ENCODE measurements at places on chromosomes 13 and 19.

DNA sequence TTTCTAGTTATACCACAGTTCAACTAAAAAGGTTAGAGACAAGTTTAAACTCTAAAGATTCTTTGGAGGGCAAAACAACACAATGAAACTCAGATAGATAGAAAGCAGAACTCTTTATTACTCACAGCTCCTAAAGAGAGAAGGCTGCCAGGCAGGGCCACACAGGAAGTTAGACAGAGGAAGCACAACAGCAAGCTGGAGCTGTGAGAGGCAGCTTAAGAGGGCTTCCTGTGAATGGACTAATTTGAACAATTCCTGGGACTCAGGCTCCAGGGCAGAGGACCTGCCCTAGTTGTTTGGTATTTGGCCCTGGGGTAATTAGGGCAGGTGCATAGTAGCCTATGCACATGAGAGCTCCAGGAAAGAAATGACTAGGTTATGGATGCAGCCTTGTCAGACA is 803.6 kb downstream of the DIAPH3 start:
- DNase-seq: no peak

DNA sequence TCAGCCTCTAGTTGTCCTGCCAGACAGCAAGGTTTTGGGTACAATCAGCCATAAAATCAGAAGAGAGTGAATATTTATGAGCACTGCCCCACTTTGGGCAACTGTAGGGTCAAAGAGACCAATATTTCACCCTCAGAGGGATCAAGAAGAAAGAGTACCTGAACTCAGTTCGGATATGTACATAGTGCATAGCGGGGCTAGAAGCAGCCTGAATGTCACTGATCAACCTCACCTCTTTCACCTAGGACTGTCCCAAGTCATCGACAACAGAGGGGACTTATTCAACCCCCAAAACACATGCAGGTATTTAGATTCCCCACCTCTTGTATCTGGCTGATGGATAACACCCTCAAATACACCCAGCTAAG is 446.9 kb downstream of the COG6 start:
- DNase-seq: no peak

- DNase-seq: no peak
These were observed 2.9 kb upstream of the GPR18 start for GRCh38 chr13:99261059-99261458.

GRCh38 chr19:19338082-19338481 is 17.5 kb downstream of the MAU2 start:
- no peak for DNase-seq

- no peak for DNase-seq
These were observed 4.2 kb upstream of the ISYNA1 start for GRCh38 chr19:18441804-18442788.

GRCh38 chr19:50820086-50820485 is 3.5 kb downstream of the KLK1 start:
- no peak for DNase-seq

- DNase-seq: no peak
These were observed 351.6 kb upstream of the KLF12 start for GRCh38 chr13:74485757-74486156.

GRCh38 chr13:109113427-109113826 is 484.0 kb downstream of the MYO16 start:
- DNase-seq: no peak

DNA sequence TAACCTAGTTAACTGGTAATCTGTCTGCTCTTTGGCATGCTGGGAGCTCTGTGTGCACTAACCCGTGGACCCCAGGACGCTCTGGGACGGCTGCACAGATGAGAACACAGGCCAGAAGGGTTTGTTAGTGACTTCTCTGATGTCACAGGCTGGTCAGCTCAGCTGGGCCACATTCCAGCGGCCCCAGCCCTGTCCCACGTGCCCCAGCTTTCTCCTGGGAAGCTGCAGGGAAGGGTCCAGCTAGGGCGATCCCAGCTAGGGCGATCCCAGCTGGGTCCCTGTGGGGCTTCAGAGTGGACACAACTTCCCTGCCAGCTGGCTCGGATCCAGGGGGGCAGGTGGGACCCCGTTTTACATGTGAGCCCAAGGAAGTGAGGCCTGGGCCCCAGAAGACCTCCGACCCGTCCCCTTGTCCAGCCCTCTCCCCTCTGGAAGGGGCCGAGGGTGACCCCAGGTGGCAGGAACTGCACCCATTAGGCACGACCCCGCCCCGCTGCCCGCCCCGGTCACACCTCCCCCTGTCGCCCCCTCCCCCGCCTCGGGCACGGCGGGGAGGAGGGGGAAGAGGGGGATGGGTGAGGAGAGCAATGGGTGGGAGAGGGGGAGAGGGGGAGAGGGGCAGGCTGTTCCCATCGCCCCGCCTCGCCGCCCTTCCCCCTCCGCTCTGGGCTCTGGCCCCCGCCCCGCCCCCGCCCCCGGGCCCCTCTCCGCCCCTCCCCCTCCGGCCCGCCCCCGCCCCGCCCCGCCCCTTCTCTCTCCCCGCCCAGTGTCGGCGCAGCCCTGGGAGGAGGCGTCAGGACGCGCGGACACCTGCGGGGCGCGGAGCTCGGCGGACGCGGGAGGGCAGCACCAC is 75.2 kb upstream of the MCF2L start:
- DNase-seq: peak; percentile 59

GRCh38 chr13:36526897-36527296 is 94.6 kb downstream of the CCNA1 start:
- no peak for DNase-seq

GRCh38 chr19:1590641-1591397 is 1.8 kb downstream of the MBD3 start:
- peak; percentile 29 for DNase-seq

- DNase-seq: no peak
These were observed 21.9 kb downstream of the CILP2 start for GRCh38 chr19:19559931-19560330.

DNA sequence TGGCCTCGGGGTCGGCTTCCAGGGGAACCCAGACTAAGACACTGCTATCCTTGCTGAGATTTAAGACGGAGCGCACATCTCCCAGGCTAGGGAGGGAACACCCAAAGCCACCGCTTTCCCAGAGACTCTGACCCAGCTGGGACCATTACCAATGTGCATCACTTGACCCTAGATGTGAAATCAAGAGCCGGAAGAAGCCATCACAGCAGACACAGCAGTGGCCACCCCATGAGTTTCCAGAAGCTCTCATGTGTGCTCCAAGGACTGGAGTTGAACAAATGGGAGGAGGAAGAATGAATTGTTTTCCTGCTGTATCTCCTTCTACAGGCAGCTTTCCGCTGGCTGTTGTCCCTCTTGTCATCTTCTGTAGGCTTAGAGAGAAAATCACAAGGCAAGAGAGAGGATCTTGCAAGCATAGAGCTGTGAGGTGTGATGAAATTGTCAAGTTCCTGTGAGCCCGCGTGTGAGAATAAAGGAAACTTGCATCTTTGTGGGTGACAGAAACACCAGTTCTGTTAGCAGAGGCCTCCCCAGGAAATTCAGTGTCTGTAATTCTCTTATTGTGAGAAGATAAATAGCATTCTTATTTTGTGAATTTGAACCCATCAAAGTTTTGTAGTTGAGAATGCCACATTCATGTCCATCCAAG is 711.8 kb downstream of the UQCRFS1 start:
- DNase-seq: no peak

GRCh38 chr19:29643361-29643935 is 21.8 kb upstream of the PLEKHF1 start:
- DNase-seq: no peak

- DNase-seq: no peak
These were observed 696.3 kb upstream of the SLC10A2 start for GRCh38 chr13:103762523-103762922.

- DNase-seq: no peak
These were observed 205.5 kb downstream of the NALCN start for GRCh38 chr13:101210774-101211173.

GRCh38 chr19:41302624-41303351 is 7.2 kb upstream of the CCDC97 start:
- DNase-seq: no peak

GRCh38 chr19:49879243-49879963 is 1.9 kb downstream of the TBC1D17 start:
- no peak for DNase-seq

DNA sequence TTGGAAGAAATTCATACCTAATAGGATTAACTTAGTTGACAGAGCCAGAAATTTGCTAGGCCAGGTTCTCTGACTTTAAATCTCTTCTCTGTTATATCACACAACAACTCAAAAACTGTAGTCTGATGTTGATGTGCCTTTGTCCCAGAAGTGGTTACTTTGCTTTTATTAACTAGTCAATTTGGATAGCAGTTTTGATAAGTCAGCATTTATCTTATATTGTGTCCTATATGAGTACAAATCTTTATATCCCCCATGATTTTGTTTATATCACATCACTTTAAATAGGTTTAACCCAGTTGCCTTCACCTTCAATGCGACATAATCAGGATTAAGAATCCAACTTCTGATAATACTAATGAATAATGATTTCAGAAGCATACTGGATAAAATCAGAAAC is 459.3 kb downstream of the GPC6 start:
- DNase-seq: no peak

GRCh38 chr13:34675626-34676025 is 266.4 kb upstream of the NBEA start:
- DNase-seq: no peak

DNA sequence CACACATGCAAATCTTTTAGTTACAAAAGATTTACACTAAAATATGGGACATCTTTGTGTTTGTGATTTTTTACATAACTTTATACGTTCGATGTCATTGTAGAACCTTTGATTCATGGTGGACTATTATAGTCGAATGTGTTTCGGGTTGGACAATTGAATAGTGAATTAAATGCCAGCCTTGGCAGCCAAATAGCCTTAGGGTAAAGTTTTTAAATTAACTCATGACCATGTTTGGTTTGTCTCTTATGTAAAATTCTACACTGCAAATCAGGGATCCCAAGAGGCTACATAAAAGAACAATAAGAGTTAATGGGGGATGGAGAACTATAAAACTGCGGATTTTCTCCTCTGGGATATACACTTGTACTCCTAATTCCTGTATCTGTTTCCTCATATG is 1735.6 kb upstream of the SPRY2 start:
- DNase-seq: no peak

DNA sequence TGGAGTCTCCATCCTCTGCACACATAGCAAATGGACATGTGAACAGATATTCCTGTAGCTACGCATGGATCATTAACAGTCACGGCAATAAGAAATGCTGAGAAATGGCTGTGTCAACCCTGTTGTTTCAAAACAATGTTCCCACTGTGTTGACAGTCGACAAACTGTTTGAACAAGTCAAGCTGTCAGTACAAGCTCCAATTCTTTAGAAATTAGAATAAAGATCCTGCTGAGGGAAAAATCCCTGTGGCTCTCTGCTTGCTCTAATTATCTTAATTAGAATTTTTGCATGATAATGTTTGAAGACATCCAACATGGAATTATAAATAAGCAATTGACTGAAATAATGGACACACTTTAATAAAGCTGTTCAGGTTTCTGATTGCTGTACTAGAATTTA is 37.9 kb upstream of the CPB2 start:
- no peak for DNase-seq

DNA sequence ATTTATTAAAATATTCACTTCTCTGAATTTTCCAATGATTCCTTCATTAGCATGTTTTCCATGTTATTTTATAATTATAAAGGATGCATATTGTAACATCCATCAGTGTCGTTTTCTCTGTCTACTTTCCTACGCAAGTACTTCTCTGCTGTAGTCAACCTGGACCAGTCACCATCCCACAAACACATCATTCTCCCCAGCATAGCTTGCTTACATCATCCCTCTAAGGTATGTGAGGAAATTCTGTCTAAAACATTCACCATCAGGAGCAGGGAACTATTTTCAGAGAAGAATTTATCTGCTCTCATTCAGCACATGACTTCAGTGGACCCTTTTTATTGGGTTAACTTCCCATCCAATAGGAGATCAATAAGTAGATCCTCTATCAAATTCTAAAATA is 806.1 kb upstream of the ARGLU1 start:
- no peak for DNase-seq

GRCh38 chr19:3073931-3074595 is 11.8 kb upstream of the TLE5 start:
- DNase-seq: peak; percentile 38

- DNase-seq: peak; percentile 46
These were observed at the start of gene RASL11A for GRCh38 chr13:27270594-27271520. TSS of gene RASL11A (plus strand) at chr13:27270830. CDS start at chr13:27270945, 115 bp downstream.

DNA sequence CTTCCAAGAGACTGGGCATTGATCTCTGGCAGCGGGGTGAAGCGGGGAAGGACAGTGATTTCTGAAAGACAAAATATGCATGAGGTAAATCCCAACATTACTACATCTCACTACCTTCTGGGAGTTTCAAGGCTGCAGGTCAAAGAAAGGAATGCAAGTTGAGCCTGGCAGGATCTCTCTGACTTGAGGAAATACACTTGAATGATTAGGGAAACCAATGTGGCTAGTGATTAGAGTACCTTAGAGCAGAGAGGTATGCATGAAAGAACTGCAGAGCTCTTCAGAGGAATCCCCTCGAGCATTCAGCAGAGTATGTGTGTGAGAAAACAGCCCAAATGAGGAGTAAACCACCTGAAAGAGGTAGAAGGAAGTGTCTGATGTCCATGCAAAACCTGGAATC is 2874.1 kb upstream of the PCDH20 start:
- no peak for DNase-seq

DNA sequence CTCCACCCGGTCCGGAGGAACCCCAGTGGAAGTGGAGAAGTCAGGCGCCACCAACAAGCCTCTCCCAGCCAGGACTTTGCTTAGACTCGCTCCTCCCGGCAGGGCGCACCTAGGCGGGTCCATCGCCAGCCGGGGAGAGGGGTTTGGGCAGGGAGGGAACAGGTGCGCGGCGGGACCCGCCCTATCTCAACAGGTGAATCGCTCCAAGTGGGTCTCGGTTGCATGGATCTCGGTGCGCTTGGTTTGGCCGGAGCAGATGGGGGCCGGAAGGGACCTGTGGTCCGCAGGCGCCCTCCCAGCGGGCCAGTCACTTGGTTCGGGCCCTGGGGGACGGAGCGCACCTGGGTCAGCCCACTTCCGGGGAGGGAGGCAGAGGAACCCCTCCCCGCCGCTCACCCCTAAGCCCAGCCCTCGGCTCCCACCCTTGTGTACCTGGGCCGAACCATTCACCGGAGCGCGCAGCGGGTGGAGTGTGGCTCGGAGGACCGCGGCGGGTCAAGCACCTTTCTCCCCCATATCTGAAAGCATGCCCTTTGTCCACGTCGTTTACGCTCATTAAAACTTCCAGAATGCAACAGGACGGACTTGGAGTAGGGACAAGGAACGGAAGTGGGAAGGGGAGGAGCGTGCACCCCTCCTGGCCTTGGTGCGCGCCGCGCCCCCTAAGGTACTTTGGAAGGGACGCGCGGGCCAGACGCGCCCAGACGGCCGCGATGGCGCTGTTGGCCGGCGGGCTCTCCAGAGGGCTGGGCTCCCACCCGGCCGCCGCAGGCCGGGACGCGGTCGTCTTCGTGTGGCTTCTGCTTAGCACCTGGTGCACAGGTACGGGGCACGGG is at the start of gene LSR:
Gene LSR, plus strand, starts transcription at position 693 of the 836 bp plus-strand sequence. Its CDS starts 21 bp downstream, at position 714.
- peak; percentile 92 for DNase-seq

Measured in NCI-H2171 treated with DMSO at 0.1 percent for 48 hours (cell line).